ENCODE measurements at places on chromosomes 5 and 9.
A peak's percentile ranks its signal among the peaks of the same experiment; 100 is the strongest.

- no peak for DNase-seq
Observed at GRCh38 chr9:127872369-127873222, 4.9 kb downstream of the AK1 start.

- no peak for DNase-seq
Observed at GRCh38 chr9:93595861-93596365, 19.5 kb downstream of the PHF2 start.

- no peak for DNase-seq
Observed at GRCh38 chr9:85941622-85941940, 635 bp downstream of the NAA35 start.

DNA sequence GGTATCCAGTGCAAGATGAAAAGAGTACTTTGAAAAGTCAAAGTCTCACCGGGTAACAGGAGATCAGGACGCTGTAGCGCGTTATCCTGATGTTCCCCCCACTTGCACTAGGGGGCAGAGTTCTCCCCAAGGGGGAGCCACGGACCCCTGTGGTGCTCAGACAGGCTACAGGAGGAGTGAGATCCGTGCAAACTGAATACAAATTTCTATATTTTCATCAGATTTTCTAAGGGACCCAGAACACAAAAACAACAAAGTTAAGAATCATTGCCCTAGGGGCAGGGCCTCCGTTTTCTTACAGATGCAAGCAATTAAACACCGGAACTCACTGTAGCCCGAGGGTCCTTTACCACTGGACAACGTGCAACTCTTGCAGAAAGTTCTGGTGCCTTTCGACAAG lies 2.0 kb downstream of the MYO10 start:
- peak; percentile 79 for DNase-seq

GRCh38 chr9:73640971-73641370 lies 489.3 kb downstream of the ANXA1 start:
- no peak for DNase-seq

GRCh38 chr5:79111960-79112702 lies 522 bp downstream of the BHMT start:
- DNase-seq, result peak; percentile 10

GRCh38 chr9:93593144-93593658 lies 16.8 kb downstream of the PHF2 start:
- DNase-seq, result no peak

DNA sequence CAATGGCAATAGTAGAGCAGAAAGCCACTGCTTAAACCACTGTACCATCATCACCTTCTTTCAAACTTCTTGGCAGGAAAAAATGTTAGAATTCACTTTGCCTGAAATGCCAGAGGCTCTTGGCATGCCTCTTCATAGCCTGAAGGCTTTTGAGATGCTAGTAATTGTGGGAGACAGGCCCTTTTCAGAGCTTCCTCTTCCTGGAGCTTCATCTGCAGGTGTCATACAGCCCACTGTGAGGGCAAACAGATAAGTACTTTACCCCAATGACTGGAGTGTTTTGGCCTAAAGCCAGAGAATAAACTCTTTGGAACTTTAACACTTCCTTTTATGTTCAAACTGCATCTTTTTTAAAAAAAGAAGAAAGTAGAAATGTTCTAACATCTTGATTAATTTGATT lies 81.3 kb upstream of the TMEM171 start:
- DNase-seq, result peak; percentile 43

DNA sequence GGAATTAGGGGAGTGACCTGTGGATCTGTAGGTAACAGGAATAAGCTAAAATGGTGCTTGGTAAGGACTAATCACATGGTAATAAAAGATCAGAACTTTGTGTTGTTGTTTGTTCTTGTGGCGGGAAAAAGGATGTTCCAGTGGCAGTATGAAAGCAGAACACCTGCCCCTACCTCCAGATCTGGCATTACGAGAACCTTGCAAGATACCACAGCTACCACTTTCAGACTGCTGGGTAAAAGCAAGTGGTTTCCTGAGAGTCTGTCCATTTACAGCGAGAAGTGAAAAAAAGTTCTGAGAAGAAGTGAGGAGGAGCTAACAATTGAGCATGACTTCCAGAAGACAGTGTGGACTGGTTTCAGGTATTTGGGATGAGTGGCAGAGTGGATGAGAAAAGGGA lies 252.5 kb downstream of the TLE4 start:
- DNase-seq, result no peak

GRCh38 chr5:2701592-2701991 lies 49.9 kb downstream of the IRX2 start:
- DNase-seq, result no peak

GRCh38 chr5:82684165-82684564 lies 393.0 kb downstream of the TMEM167A start:
- no peak for DNase-seq

GRCh38 chr9:125929846-125930245 lies 182.7 kb downstream of the PBX3 start:
- no peak for DNase-seq

GRCh38 chr5:129112295-129112694 lies 17.7 kb downstream of the ISOC1 start:
- DNase-seq, result no peak

DNA sequence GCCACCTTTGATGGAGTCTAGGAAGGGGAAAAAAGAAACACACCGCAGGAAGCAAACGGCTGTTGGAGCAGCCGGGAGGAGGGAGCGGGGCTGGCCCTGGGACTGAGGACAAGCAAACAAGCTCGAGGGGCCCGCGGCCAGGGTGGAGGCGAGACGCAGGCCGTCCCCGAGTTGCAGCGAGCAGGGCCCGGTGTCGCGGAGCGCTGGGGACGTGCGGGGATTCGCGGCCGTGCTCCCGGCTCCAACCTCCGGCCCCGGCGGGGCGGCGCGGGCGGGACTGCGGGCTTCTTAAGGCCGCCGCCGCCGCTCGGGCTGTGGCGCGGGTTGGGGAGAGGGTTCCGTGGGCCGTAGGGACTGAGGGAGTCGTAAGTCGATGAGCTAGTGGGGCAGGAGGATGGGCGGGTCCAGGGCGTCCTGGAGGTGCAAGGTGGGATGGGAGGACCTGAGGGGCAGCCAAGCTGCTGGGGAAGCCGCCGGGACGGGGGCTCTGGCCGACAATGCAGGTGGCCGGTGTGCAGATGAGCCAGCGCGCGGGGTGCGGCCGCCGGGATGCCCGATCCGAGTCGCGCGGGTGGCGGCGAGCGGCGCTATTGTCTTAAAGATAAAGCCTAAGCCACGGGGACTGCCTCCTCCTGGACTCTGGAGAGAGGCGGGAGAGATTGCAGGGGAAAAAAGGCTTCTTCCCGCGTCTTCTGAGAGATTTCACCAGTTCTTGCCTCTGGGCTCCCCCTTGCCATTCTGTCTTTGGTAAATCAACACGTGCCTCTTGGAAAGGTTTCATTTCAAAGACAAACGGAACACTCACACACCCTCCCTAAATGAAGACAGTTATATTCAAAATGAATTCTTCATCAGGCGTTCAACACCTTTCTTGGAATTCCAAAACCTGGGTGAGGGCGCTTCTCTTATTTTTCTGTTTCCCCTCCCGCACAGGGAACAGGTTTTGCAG lies 1.6 kb upstream of the HAPLN1 start:
- DNase-seq, result peak; percentile 48

- DNase-seq, result no peak
Observed at GRCh38 chr5:159894149-159894720, 22.0 kb upstream of the ADRA1B start.

DNA sequence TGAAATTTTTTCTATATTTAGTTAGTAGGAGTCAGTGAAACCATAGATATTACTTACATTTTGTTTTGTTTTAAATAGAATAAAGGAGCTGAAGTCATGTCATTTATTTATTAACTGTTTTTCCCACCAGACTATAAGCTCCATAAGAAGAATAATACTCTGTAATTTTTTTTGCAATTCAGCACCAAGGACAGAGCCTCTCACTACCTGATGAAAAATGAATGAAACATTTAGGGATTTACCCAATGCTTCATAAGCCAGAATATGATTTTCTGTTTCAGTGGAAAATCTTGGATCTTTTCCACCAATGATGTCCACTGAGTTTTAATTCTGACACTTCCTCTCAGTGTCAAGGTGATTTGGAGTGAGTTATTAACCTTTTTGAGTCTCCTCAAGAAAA lies 624.9 kb upstream of the GRAMD2B start:
- DNase-seq, result peak; percentile 11

DNA sequence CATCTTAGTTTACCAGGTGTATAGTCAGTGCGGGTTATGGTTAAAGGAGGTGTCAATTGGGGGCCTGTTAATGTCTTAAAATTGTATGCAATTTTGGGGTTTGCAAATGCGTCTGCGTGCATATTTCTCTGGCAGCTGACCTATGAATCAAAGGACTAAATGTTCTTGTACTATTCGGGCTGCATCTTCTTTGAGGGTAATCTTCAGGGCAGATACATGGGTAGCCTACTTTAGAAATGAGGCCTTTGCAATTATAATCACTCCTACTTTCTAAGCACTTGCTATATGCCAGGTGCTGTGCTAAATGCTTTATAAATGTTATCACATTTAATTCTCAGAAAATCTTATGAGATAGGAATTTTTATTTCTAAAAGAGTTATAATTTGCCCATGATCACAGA lies 58.2 kb downstream of the NDFIP1 start:
- no peak for DNase-seq

DNA sequence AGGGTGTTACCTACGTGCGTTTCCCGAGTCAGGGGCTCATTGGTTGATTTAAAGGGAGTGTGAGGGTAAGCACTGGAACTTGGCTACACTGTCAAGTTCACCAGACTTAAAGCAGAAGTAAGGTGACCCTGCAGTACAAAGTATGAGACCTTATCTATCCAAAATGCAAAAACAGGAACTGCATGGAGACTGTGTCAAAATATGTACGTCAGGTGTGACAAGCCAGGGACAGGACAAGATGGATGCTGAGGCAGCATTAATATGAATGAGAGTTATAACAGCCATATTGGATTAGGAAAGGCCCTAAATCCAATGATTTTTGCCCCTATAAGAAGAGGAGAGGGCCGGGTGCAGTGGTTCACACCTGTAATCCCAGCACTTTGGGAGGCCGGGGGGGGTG lies 15.4 kb upstream of the SUSD3 start:
- DNase-seq, result peak; percentile 86

- no peak for DNase-seq
Observed at GRCh38 chr5:129445379-129445778, 14.7 kb upstream of the ADAMTS19 start.

DNA sequence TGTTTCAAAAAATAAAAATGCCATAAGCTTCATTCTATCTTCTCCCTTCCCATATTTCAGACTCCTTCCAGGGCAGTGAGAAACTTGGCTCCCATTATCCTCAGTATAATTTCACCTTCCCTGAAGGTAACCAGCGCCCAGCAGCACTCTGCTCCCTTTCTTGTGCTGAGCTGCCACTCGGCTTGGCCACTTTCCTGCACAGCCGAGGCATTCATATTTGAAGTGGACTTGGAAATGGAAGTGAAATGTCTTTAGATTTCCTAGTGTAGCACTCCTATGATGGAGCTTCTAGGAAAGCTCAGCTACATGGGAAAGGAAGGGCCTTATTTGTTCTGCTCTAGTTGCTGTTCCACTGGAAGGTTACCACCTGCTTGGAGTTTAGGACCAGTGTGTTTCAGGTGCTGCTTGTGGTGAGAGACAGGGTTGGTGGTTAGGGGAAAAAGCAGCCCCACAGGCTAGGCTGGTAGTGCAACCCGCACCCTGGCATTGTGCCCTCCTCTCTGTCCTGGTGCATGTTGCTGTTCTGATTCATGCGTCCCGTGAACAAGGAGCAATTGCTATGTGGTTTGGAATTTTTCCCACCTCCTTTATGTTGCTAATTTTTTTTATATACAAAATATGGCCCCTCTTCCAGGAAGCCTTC lies 53.8 kb downstream of the RAD23B start:
- no peak for DNase-seq

- DNase-seq, result no peak
Observed at GRCh38 chr9:94563548-94563947, 8.7 kb downstream of the PCAT7 start.

- no peak for DNase-seq
Observed at GRCh38 chr9:77679661-77680368, 31.7 kb upstream of the GNA14 start.

DNA sequence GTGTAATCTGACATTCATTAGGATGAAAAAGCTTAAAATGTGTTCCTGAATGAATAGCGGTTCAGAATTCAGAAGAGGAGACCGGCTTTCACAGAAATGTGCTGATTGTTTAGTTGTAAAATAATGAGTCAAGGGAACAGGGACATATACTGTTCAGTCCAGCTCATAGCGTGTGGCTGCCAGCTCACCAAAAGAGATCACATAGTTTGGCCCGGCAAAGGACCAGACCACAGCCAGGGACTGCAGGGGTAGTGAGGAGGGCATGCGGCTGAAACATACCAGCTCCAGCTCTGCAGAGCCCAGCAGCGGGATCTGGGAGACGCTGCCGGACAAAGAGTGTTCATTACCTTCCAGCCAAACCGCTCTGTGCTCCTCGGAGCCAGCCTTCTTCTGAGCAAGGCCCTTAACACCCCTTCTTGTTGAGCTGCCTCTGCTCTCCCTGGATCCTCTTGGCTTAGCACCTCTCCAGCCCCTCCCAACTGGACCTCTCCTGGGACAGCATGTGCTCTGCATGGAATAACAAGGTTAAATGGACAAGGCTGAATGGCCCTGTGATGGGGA lies 116.8 kb upstream of the CNTLN start:
- no peak for DNase-seq

DNA sequence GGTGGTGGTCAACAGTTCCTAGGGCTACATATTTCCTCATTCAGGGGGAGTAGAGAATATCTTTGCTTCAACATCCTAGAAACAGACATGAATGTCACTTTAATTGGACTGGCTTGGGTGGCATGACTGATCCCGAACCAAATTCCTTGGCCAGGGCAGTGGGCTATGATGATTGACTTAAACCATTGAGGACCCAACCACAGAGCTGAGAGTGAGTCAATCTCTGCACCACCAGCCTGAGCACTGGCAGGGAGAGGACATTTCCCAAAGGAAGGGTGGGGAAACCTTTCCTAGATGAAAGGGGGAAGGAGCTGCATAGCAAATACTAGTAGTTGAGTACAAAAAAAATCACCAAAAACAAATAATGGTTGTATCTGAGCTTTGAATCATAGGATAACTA lies 52.8 kb upstream of the ENTREP1 start:
- no peak for DNase-seq

- DNase-seq, result no peak
Observed at GRCh38 chr5:159263569-159263905, 447 bp downstream of the UBLCP1 start.

GRCh38 chr9:135336722-135337527 lies 142.7 kb upstream of the PPP1R26 start:
- DNase-seq, result no peak

- DNase-seq, result no peak
Observed at GRCh38 chr9:18405240-18405639, 68.7 kb upstream of the ADAMTSL1 start.

DNA sequence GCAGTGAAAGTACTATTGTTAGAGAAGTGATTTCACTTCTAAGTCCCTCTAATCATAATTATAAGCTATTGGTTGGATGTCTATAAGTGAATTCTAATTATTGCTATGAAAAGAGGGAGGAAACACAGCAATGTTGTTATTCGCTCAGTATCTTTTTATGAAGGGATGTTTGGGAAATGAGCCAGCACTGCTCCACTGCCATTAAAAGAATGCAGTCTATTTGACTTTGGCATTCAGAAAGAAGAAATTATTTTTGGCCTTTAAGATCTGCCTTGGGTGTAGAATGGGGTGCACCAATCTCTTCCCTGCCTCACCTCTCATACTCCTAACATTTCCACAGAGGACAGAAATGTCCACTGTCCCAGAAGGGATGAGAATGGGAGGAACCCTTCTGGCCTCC lies 332.0 kb downstream of the SPATA31D1 start:
- DNase-seq, result no peak

Data from common myeloid progenitor, CD34-positive (primary cell).